ENCODE measurements at places on chromosomes 3 and 15. TPM values are rescaled to one million over a fixed set of nuclear protein-coding genes. Genes with fewer than 3 reads are reported as not detected.

DNA sequence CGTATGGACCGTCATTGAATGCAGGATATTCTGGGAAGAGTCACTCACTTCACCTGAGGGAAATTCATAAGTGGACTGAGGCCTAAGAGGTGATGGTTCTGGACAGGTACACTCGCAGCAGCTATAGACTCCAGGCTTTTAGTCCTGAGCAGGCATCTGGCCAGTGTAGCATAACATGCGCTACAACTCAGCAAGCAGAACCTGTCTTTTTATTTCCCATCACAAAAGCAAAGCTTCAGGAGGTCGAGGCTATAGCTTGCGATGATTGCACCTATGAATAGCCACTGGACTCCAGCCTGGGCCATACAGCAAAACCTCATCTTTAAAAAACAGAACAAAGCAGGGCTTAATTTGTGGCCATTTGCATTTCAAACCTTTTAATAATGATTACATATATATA, 185.8 kb downstream of the KCNH8 start:
- DNase-seq = no peak
- H3K4me3 ChIP-seq = no peak overlapping the region
- no peaks in the 10 kb centered on the region for H3K36me3 ChIP-seq
- H3K27me3 ChIP-seq = no peaks in the 10 kb centered on the region
- no peak overlapping the region for H3K27ac ChIP-seq
- H3K4me1 ChIP-seq = no peaks in the 10 kb centered on the region

DNA sequence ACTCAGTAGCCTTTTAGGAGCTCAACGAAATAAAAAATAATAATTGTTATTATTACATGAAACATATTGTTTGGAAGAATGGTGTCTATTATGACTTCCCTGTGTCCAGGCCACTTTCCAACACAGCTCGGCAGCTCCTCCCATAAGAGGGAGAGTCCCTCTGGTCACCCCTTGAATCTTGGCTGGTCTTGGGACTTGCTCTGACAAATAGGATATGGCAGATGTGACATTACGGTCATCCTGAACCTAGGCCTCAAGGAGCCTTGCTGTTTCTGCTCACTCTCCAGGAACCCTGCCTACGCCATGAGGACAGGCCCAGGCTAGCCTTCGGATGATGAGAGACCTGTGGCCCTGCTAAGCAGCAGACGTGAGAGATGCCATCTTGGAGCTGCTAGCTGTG, 71.8 kb downstream of the OXNAD1 start:
- peaks cover 18% of the 10 kb centered on the region for H3K36me3 ChIP-seq
- no peak for DNase-seq
- no peaks in the 10 kb centered on the region for H3K27me3 ChIP-seq

- H3K27me3 ChIP-seq = no peaks in the 10 kb centered on the region
- no peak overlapping the region for H3K4me3 ChIP-seq
- H3K4me1 ChIP-seq = peaks cover 20% of the 10 kb centered on the region
- H3K27ac ChIP-seq = no peak overlapping the region
- no peaks in the 10 kb centered on the region for H3K36me3 ChIP-seq
Measured at GRCh38 chr3:114864970-114865369, 282.1 kb downstream of the ZBTB20 start.

GRCh38 chr15:100495861-100496260, 32.9 kb downstream of the CERS3 start:
- H3K27me3 ChIP-seq = no peaks in the 10 kb centered on the region
- no peaks in the 10 kb centered on the region for H3K36me3 ChIP-seq
- no peak overlapping the region for H3K4me3 ChIP-seq
- no peak for DNase-seq

DNA sequence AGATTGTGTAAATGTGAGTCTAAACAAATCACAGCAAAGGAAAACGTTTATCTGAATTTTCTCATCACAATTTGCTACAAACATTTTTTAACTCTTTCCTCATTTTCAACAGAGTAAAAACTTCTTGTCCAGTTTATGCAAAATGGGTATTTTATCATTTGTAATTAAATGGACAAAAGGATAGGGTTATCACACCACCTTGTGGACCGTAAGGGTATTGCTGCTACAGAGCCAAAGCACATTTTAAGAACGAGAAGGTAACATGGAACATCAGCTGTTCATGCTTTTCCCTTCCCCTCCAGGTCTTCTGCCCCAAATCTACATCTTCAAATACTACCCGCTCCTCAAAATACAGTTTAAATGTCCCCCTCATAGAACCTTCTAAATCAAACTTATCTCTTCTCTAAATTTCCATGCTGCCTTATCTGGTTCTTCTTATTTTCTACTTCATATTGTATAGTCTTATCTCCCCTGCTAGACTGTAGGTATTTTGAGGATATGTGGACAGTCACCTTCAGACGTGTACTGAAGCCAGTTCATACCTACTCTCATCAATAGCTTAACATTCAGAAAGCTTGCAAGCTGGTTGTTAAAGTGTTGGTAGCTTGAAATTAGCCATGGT, 12.8 kb upstream of the SETMAR start:
- H3K4me1 ChIP-seq = peaks cover 16% of the 10 kb centered on the region
- DNase-seq = peak; percentile 27
- no peaks in the 10 kb centered on the region for H3K27me3 ChIP-seq
- no peaks in the 10 kb centered on the region for H3K36me3 ChIP-seq

DNA sequence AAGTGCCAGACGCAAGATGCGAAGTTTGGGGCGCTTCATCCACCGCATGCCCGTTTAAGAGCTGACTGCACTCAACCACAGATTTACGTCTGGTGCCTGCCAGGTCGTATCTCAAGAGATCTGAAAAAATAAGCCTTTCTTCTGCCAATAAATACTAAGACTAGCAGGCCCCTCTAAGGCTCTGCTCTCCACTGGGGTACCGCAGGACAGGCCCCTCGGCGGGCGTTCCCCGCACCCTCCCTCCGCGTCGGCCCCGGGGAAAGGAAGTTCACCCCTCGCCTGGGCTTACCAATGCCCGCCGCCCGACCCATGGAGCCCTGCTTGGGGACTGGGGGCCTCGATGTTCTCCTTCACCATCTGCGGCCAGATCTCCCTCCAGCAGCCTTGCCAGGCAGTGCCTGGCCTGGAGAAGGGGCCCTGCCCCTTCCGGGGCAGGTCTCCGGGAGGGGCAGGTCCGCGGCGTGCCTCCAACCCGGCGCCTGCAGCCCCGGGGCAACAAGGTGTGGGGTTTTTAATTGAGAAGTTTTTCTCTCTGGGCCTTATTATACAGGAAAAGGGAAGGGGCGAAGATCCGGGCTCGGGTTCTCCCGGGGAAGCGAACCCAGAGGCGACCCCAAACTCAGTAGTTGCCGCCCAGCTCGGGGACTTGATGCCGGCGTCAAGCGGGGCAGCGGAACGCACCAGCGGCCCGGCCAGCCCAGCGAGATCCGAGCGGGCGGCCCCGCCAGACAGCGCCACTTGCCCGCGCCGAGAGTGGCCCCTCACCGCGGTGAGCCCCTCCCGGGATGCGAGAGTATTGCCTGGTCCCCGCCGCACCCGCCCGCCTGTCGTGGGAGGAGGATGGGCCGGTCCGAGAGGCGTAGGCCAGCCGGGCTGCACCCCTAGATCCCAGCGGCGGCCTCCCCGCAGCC, 735 bp downstream of the GOLGA8B start:
- H3K4me3 ChIP-seq = peak overlapping the region; percentile 79
- peak overlapping the region; percentile 77 for H3K27ac ChIP-seq
- no peaks in the 10 kb centered on the region for H3K36me3 ChIP-seq
- H3K4me1 ChIP-seq = peaks cover 44% of the 10 kb centered on the region
- peak; percentile 61 for DNase-seq
- peaks cover 7% of the 10 kb centered on the region for H3K27me3 ChIP-seq

DNA sequence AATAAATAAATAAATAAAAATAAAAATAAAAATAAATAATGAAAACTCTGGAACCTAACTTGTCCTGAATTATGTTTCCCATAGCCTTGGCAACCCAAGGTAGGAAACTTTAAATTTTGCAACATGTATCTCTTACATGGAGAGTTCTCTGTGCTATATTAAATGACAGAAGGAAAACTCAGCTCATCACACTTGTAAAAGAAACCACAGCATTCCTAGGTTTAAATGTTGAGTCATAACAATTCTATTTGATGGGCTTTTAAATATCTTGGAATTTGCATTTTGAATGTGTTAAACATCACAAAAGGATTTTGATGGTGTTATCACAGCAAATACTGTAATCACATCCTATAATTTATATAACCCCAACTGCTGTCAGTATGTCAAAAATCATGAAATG, 144.2 kb downstream of the LRTM1 start:
- H3K4me1 ChIP-seq = no peaks in the 10 kb centered on the region
- no peaks in the 10 kb centered on the region for H3K36me3 ChIP-seq
- H3K27me3 ChIP-seq = no peaks in the 10 kb centered on the region
- no peak for DNase-seq

GRCh38 chr15:62895905-62896316, 146.6 kb upstream of the TPM1 start:
- no peak for DNase-seq
- H3K36me3 ChIP-seq = no peaks in the 10 kb centered on the region
- H3K27me3 ChIP-seq = no peaks in the 10 kb centered on the region
- no peaks in the 10 kb centered on the region for H3K4me1 ChIP-seq

DNA sequence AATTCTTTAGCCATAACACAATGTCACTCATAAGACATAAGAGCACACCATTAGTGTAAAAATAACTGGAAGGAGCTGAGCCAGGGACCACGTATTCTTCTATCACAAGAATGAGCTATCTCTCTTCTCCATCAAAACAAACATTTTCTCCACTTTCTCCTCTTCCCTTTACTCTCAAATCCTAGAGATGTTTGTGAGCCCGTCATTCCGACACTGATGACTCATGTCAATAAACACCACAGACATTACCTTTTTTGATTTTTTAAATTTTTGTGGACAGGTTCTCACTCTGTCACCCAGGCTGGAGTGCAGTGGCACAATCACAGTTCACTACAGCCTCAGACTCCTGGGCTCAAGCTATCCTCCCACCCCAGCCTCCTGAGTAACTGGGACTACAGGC, 86.6 kb downstream of the MEX3B start:
- H3K4me1 ChIP-seq = no peaks in the 10 kb centered on the region
- no peak overlapping the region for H3K4me3 ChIP-seq
- no peaks in the 10 kb centered on the region for H3K36me3 ChIP-seq
- H3K27ac ChIP-seq = no peak overlapping the region
- no peak for DNase-seq

DNA sequence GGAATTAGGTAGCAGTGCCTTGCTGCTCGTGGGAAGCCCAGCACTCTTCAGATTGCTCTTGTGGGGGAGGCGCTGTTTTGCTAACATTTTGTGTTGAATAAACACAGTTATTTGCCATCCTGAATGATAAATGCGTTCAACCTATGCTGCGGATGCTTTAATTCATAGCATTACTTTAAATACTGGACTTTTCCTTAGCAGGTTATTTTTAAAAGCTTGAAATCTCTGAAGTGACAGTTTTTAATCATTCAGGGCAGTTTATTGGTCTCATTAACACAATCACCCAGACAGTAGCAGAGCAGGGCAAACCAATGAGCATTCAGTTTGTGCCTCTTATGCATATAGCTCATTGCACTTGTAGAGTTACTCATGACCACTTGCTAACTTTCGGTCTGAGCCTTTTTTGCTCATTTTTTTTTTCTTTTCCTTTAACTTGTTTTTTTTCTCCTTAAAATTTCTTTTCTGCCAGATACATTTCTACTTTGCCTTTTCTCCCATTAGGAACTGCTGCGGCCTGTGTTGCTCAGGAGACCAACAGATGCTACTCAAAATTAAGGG, 5.2 kb downstream of the CACNA2D3 start:
- peaks cover 1% of the 10 kb centered on the region for H3K36me3 ChIP-seq
- H3K4me3 ChIP-seq = no peak overlapping the region
- no peak for DNase-seq
- peaks cover 6% of the 10 kb centered on the region for H3K4me1 ChIP-seq

- no peaks in the 10 kb centered on the region for H3K36me3 ChIP-seq
- DNase-seq = no peak
- no peaks in the 10 kb centered on the region for H3K4me1 ChIP-seq
- no peak overlapping the region for H3K4me3 ChIP-seq
Measured at GRCh38 chr3:178263236-178263916, 272.9 kb upstream of the KCNMB2 start.

GRCh38 chr3:56201407-56201806, 266.9 kb downstream of the ERC2 start:
- no peak overlapping the region for H3K27ac ChIP-seq
- H3K4me3 ChIP-seq = no peak overlapping the region
- no peak for DNase-seq
- H3K27me3 ChIP-seq = no peaks in the 10 kb centered on the region
- H3K36me3 ChIP-seq = no peaks in the 10 kb centered on the region

GRCh38 chr3:46719044-46719565, 1.4 kb upstream of the PRSS50 start:
- H3K27me3 ChIP-seq = peaks cover 15% of the 10 kb centered on the region
- no peaks in the 10 kb centered on the region for H3K36me3 ChIP-seq
- no peaks in the 10 kb centered on the region for H3K4me1 ChIP-seq
- no peak for DNase-seq
- H3K27ac ChIP-seq = no peak overlapping the region
- no peak overlapping the region for H3K4me3 ChIP-seq

GRCh38 chr3:155339052-155339451, 45.6 kb upstream of the STRIT1 start:
- no peaks in the 10 kb centered on the region for H3K36me3 ChIP-seq
- H3K4me3 ChIP-seq = no peak overlapping the region
- H3K4me1 ChIP-seq = peaks cover 24% of the 10 kb centered on the region
- no peak for DNase-seq
- peaks cover 6% of the 10 kb centered on the region for H3K27me3 ChIP-seq

Gene MKRN3
- total RNA-seq = 2.0 TPM

Gene SLC22A14
- 0.21 TPM for total RNA-seq

Gene SLC28A2
- not detected for total RNA-seq

Gene GOLGA6D
- not detected for total RNA-seq

Gene POLR2M
- 87.9 TPM for total RNA-seq

Gene PPP1R14D
- not detected for total RNA-seq

Gene TM4SF4
- total RNA-seq = not detected

Gene ZDHHC23
- total RNA-seq = 3.6 TPM

Gene LSAMP
- total RNA-seq = not detected

Gene TJP1
- 0.24 TPM for total RNA-seq

Gene SETMAR
- total RNA-seq = 7.5 TPM

Gene CCDC14
- total RNA-seq = 80.7 TPM

Measured in activated T-cell treated with anti-CD3 and anti-CD28 coated beads, Interleukin-2, amount 50 U/mL, for 72 hours (primary cell).